COR-L47 (cell line): ENCODE measurements at places on chromosomes 6 and 20.

DNA sequence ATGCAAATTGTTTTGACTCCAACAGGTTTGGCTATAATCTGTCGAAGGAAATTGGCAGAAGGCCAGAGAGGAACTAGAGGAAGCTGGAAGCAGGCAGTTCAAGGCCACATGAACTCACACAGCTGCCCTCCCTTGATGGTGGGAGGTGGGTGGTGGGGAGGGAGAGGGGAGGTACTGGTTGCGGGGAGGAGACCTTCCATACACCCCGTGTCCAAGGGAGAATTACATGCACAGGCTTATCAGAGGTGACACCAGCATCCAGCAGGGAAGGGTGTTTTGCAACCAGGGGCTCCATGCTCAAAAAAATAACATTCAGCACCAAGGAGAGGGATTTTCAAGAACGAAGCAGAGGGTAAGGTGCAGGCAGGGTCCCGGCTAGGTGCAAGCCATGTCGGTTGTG, 9.1 kb downstream of the PRND start:
- DNase-seq, result peak; percentile 92

- DNase-seq, result no peak
Measured at GRCh38 chr6:166877906-166878305, 78.4 kb downstream of the RNASET2 start.

- DNase-seq, result no peak
Measured at GRCh38 chr20:3103369-3104032, 19.0 kb upstream of the AVP start.

DNA sequence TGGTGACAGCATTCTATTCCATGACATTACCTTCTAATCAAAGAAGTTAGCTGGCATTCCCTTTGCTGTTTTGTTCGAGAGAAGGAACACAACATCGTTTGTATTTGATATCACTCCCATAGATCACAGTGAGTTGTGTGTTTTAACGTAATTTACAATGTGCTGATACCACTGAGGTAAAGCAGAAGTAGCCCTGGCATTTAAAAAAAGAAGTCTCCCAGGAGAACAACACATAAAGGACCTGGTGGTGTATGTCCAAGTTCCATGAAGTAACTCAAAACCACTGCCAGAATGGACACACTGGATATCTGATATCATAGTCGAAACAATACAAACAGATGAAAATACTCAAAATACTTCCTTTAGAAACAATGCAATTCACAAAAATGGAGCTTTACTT, 351.7 kb downstream of the RNGTT start:
- DNase-seq, result no peak

- peak; percentile 27 for DNase-seq
Measured at GRCh38 chr6:2744209-2744771, 6.4 kb downstream of the MYLK4 start.

DNA sequence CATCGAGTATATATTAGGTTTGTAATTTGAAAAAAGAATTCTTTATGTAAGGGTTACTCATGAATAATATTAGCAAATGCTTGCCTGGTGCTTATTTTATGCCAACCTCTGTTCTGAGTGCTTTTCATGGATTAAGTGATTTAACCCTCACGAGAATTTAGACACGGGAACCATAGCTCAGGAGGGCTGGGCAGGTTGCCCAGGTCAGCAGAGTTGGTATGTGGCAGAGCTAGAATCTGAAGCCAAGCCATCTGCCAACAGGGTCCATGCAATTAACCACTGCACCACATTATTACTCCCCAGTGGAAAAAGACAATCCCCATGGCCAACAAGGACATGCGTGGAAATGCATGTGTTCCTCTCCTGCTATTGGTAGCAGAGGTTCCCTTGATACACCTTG, 345.6 kb downstream of the CDC5L start:
- no peak for DNase-seq

GRCh38 chr6:26588965-26589364, 7.8 kb upstream of the ABT1 start:
- DNase-seq, result no peak

DNA sequence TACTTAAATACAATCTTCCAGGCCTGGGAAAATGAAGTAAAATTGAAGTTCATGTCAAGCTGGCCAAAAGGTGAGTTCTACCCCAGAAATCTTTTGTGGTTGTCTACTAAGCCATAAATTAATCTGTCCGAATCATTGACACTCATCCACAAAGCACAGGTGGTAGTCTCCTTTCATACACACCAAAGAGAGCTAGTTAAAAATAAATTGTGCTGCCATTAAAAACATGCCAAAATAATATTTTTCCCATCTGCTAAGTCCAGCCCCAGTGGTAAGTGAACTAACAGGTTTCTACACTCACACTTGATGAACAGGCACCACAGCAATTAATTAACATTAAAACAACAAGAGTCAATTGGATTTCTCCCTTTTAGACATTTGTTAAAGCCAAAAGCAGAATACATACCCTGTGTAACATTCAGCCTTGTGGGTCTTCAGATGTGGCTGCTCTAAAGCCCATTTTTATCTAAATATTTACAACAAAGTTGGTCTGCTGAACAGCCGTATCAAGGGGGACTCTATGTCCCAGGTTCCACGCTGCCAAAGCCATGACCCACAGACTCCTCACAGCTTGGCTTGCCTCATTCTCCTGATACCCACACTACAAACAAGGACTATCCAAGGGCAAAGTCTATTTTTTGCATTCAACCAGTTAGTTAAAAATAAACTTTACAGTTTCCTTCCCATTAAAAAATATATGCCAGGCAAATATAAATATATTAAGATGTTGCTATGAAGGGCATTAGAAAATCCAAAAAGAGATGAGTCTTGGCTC, 490.4 kb downstream of the BMP2 start:
- DNase-seq, result no peak

GRCh38 chr20:24316731-24317130, 152.7 kb upstream of the SYNDIG1 start:
- DNase-seq, result no peak

DNA sequence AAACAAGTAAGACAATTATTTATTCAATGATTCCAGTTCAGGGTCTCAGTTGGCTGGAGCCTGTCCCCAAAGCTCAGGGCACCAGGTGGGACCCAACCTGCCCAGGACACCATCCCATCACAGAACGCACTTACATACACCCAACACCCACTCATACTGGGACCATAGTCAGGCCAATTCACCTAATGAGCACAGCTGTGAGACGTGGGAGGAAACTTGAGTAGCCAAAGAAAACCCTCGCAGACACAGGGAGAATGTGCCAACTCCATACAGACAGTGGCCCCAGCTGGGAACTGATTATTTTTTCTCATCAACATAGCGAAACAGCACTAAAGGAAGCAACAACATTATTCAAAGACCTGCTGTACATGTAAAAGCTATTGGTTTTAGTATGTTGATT, 58.6 kb upstream of the DOK5 start:
- DNase-seq, result no peak

DNA sequence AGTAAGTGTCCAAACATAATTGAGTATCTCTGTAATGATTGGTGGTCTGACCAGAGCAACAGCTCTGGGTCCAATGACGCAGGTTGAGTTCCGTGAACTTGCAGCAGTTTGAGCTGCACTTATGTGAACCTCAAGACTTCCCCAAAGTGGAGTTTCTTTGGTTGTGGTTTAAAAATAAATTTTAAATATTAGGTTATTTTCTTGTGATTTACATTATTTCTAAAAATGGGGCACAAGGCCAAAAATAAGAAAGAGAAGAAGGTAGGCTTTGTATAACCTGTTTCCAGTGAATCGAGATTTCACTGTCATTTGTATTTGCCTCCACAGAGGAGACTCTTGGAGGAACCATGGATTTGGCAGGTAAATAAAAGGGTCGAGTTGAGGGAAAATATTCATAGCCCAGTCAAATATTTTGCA, 166.4 kb upstream of the ZNF217 start:
- no peak for DNase-seq

GRCh38 chr6:168871642-168872315, 381.9 kb downstream of the THBS2 start:
- no peak for DNase-seq

- no peak for DNase-seq
Measured at GRCh38 chr6:83558975-83559374, 46.6 kb downstream of the PRSS35 start.

GRCh38 chr20:32289661-32290431, 12.4 kb downstream of the KIF3B start:
- no peak for DNase-seq

DNA sequence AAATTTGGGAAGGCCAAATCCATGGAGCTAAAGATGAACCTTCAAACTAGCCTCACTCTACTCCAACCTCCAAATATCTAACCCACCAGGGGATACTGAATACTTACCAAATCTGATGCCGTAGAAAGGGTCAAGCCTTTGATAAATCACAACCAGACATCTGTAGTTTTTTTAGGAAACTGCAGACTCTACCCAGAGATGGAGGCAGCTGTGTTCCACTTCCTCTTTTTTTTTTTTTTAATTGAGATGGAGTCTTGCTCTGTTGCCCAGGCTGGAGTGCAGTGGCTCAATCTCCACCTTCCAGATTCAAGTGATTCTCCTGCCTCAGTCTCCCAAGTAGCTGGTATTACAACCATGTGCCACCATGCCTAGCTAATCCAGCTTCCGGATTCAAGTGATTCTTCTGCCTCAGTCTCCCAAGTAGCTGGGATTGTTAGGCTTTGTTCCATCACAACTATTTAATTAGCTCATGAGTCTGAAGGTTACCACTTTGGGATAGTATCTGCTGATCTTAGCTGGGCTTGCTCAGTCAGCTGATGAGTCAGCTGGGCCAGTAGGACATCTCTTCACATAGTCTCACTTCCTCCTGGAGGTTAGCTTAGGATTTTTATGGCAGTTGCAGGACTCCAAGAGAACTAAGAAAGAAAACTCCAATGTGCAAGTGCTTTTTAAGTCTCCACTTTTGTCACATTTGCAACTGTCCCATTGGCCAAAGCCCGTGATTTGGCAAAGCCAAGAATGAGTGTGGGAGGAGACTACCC, 13.3 kb downstream of the FRK start:
- DNase-seq, result no peak

- peak; percentile 44 for DNase-seq
Measured at GRCh38 chr20:63309261-63310071, 16.5 kb downstream of the COL20A1 start.

DNA sequence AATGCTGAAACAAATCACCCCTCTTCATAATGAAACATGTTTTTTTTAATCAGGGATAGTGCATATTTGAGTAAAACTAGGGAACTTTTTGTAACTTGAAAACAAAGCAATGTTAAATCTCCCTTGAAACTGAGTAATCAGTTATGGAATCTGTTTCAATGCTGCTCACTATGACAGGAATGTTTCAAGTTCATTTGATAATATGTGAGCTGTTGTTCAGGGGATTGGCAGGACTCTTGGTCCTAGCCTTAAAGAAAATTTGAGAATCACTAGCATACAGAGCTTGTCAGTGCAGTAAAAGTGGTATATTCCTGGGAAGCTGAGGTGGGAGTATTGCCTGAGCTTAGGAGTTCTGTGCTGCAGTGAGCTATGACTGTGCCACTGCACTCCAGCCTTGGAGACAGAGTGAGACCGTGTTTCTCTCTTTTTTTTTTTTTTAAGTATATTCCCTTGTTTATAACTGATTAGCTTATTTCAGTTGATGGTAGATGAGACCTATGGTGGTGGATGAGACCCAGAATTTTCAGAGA, 21.6 kb upstream of the CALHM6 start:
- DNase-seq, result no peak

DNA sequence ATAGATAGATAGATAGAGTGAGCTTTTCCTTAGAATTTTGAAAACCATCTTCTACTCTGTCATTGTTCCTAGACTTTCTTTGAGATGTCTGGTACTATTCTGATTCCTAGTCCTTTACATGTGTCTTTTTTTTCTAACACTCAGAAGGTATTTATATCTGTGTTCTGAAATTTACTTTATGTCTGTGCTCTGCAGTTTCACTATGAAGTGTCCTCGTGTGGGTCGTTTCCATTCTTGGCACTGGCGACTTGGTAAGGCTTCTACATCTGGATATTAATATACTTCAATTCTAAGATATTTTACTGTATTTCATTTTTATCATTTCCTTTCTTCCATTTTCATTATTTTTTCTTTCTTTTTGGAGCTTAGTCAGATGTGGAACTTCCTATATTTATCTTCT, 87.0 kb downstream of the FHL5 start:
- DNase-seq, result no peak

DNA sequence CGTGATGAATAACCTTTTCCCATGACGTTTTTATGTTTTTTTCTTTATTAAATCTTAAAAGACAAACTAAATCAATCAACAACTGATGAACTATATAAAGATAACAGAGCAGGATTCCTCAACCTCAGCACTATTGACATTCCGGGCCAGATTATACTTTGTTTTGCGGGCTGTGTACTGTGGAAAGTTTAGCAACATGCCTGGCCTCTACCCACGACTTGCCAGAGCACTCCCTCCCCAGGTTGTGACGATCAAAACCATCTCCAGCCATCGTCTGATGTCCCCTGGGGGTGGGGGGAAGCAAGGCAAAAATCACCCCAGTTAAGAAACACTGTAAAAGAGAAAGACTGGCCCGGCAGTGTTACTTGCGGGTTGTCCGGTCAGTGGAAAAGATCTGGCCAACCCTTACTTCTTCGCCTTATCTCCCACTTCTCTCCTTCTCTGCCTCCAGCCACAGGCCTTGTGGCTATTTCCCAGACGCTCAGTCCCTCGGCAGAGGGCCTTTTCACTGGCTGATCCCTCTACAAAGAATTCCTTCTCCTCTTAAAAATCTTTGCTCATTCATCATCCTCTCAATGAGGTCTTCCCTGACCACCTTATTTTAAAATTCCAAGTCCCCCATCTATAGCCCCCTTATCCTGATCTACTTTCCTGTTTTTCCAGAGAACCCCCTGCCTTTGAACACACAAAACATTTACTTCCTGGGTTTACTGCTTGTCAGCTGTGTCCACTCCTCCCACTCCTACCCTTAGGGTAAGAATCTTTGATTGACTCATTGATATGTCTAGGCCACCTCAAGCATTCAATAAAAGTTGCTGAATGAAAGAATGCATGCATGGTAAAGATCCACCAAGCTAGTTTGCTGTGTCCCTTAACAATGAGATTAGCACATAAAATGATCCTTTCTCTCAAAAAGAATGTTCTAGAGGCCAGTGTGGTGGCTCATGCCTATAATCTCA, 14.7 kb upstream of the RAB22A start:
- DNase-seq, result no peak

- DNase-seq, result no peak
Measured at GRCh38 chr6:108438918-108439317, 121.8 kb upstream of the FOXO3 start.

- DNase-seq, result no peak
Measured at GRCh38 chr20:7015257-7015656, 247.8 kb downstream of the BMP2 start.

- no peak for DNase-seq
Measured at GRCh38 chr6:6640926-6641325, 52.4 kb downstream of the LY86 start.

- no peak for DNase-seq
Measured at GRCh38 chr6:33882154-33882553, 78.4 kb upstream of the MLN start.

- no peak for DNase-seq
Measured at GRCh38 chr6:16849988-16850680, 88.9 kb upstream of the ATXN1 start.

- peak; percentile 10 for DNase-seq
Measured at GRCh38 chr6:90294989-90295853, 1.4 kb downstream of the BACH2 start.
